ENCODE measurements at places on chromosomes 12 and 14. TPM values are rescaled to one million over a fixed set of nuclear protein-coding genes. Genes with fewer than 3 reads are reported as not detected.

DNA sequence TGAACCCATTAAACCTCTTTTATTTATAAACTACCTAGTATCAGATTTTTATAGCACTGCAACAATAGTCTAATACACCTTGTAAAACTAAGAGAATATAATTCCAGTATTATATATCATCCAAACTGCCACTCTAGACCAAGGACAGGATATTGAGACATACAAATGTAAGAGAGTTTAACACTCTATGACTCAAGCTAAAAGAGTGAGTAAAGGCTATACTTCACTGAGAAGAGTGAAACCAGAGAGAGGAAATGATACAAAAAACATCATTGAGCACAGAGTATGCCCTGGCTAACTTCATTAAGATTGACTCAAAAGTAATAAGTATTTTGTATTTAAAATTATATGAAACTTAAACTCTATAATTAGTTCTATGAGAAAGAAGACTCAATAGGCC is 1951.9 kb upstream of the SEL1L start:
- peak; percentile 15 for DNase-seq

GRCh38 chr14:95547626-95548327 is 12.9 kb downstream of the GLRX5 start:
- peak; percentile 56 for DNase-seq

DNA sequence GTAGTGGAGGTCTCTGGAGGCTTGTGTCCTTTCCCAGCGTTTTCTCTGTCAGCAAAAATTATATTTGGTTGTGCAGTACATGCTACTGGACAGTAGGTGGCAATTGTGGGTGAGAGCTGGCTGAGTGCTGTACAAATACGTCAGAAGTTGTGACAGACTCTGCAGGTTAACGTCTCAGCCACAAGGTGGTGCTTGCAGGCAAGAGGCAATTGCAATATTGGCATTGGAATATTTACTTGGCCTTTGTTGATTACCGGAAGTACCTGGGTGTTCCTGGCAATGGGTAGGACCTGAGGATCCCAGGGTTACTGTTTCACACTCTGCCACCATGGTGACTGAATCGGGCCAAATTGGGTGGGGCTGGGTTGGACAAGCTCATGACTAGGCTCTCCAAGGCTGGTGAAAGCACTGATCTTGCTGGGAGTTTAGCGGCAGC is 333.9 kb upstream of the LMO3 start:
- peak; percentile 89 for DNase-seq

DNA sequence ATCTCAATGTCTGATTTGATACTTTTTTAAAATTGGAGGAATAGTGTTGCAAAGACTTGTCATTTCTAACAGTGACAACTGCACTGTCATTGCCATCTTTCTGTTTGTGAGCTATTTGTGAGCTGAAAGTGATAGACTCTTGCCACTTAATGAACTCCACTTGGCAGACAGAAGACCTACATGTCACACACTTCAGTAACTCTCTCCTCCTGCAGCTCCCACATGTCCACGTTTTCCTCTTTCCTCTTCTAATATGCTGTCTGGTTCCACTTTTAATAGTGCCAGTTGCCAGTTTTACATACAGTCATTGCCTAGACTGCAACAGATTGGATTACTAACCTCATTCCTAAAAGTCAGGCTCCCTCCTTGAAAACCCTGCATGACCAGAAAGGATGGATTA is 121.5 kb downstream of the CAPZA3 start:
- DNase-seq: no peak

DNA sequence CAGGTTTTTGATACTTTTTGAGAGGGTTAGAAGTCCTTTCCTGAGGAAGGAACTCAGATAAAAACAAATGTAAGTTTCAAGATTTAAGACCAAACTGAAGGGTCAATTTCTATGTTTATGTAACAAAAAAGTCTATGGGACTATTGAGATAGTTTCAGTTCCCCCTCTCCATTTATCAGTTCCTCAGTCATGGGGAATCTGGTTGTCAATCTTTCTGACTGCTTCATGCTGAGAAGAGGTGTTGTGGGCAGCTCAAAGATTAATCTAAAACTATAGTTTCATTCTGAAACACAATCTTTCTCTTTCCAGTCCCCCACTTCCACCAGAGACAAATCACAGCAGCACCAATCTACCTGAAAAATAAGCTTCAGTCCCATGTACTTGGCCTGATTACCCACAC is 93.7 kb downstream of the KCNMB4 start:
- no peak for DNase-seq

GRCh38 chr12:19144287-19144686 is 14.8 kb downstream of the PLEKHA5 start:
- no peak for DNase-seq

GRCh38 chr14:27077214-27077613 is 479.4 kb upstream of the NOVA1 start:
- DNase-seq: no peak

- DNase-seq: no peak
Measured at GRCh38 chr12:29152223-29152868, 3.3 kb downstream of the FAR2 start.

DNA sequence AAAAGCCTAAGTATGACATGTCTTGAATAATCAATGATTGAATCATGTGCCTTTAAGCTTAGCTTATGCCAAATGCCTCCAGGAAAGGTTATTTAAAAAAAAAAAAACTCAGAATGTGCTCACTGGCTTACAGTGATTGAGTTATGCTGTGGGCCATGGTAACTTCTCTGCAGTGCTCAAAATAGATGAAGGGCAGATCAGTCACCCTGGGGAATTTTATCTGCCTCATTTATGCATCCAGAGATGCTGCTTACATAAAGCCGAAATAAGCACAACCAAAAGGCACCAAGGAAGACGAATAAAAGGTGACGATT is 118.7 kb upstream of the MDM1 start:
- DNase-seq: no peak

DNA sequence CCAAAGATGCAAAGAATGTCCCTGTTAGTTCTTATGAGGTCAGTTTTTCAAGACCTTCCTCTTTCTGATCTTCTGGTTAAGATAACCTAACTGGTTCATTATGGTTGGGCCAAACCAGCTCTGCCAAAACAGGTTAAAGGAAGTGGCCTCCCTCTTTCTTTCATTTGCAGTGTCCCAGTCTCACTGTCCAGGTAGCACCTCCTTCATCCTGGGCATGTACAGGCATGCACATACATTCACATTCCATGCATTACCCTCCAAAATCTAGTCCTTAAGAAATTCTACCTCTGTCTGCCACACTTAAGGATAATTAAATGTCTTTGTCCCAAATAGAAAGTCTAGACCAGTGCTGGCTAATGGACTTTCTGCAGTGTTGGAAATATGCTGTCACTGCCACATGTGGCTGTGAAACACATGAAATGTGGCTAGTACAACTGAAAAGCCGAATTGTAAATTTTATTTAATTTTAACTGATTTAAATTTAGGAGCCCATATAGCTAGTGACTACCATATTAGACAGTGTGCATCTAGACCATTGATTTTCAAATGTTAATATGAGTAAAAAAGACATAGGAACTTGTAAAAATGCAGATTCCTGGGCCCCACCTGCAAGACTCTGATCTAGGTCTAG is 169.3 kb downstream of the PCNX1 start:
- DNase-seq: peak; percentile 45

DNA sequence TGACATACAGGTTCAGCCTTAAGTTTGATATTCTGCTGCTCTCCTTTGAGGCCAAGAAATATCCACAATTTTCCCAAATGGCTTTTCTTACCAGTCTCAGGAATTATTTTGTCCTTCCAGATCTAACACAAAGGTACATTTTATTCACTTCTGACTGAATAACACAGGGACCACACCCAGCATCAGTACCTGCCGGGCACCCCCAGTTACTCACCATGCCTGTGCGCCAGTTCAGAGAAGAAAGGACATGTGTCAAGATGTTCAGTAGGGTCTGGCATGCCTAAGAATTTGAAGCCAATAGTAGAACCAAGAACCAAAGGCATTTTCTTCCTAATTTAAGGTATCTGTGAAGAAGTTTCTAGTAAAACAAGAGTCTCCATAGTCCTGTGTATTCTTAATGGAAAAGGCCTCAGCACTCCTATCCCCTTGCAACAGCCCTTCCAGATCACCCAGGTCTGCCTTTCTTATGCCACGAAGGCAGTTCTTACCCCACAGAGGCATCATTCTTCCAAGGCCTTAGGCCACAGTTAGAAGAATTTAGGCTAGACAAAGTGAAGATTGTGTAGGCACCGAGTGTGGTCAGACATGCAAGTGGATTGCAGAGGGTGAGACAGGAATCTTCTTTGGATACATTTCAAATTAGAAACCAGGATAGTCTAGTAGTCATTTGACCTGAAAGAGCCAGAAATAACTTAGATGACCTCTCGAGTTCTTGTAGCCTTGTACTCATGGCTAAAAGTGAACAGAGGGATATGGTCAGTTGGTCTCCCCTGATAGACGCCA is 140.1 kb upstream of the HIF1A start:
- peak; percentile 75 for DNase-seq

DNA sequence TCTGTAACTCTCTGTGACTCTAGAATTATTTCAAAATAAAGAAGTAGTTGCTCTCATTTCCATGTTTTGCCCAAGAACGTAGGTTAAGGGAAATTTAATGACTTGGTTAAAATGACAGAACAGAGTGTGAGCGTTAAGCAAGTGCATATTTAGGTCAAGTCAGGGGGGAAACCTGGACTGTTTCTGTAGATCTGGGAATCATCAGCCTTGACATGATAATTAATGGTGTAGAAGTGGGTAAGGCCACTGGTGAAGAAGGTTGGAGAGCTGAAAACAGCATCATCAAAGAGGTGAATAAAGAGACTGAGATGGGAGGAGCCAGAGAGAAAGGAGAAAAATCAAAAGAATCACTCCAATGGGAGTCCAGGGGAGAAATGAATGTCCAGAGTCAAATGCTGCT is 49.4 kb upstream of the STK38L start:
- DNase-seq: no peak

GRCh38 chr14:66745078-66745477 is 237.1 kb downstream of the GPHN start:
- DNase-seq: no peak

- DNase-seq: no peak
Measured at GRCh38 chr12:12249216-12250050, 17.4 kb downstream of the LRP6 start.

POTEM gene
- total RNA-seq: not detected

COX8C gene
- not detected for total RNA-seq

FBXW8 gene
- 5.8 TPM for total RNA-seq

PWP1 gene
- total RNA-seq: 92.1 TPM

CCDC175 gene
- not detected for total RNA-seq

PYM1 gene
- total RNA-seq: 34.0 TPM

SPIC gene
- total RNA-seq: not detected
